ENCODE measurements at places on chromosomes 4 and X. TPM values are rescaled to one million over a fixed set of nuclear protein-coding genes. Genes with fewer than 3 reads are reported as not detected.

Gene SULT1B1
- polyA plus RNA-seq, result 0.26 TPM

Gene GLRB
- polyA plus RNA-seq, result 0.14 TPM

Gene SYTL4
- polyA plus RNA-seq, result 6.2 TPM

Gene RTL5
- polyA plus RNA-seq, result 0.92 TPM

Gene FAM156A
- polyA plus RNA-seq, result 9.0 TPM

Gene L1CAM
- 1.4 TPM for polyA plus RNA-seq

Gene KLHL5
- 2.9 TPM for polyA plus RNA-seq

Gene GABRB1
- not detected for polyA plus RNA-seq

Gene AIMP1
- polyA plus RNA-seq, result 25.0 TPM

Gene OCRL
- polyA plus RNA-seq, result 6.4 TPM

Gene PABPC4L
- 0.24 TPM for polyA plus RNA-seq

Gene DKC1
- 43.0 TPM for polyA plus RNA-seq

Gene TAF7L
- polyA plus RNA-seq, result 0.07 TPM

Data from esophagus (tissue), 2 donors.